Effector memory CD8-positive, alpha-beta T cell (primary cell): ENCODE measurements at places on chromosomes 16 and 17.
A peak's percentile ranks its signal among the peaks of the same experiment; 100 is the strongest.

DNA sequence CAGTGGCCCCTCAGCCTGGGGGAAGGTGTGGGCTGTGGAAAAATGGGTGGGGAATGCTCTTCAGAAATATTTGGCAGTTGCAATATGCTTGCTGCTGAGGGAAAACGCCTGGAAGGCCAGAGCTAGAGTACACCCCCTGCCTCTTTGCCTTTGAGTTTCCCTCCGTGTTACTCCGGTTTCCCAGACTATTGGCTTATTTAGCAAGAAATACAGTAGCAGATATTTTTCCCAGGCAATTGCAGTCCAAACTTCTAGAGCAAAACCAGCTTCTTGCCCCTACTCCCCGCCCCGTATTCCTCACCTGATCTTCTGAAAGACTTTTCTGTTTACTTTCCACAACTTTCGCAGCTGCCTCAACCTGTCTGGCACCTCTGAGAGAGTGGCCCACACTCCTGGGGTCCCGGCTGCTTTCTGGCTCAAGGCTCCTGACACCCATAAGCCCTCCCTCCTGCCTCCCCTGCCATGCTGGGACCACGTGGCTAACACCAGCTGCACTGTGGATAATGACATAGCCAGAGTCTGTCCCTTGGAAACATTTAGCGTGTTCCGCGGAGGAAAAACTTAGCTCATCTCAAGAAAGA, 45.8 kb upstream of the HELZ start:
- H3K27ac ChIP-seq, result peak overlapping the region; percentile 63
- peaks cover 4% of the 10 kb centered on the region for H3K36me3 ChIP-seq
- DNase-seq, result no peak
- H3K4me1 ChIP-seq, result peaks cover 4% of the 10 kb centered on the region

- no peak for DNase-seq
- peaks cover 27% of the 10 kb centered on the region for H3K4me1 ChIP-seq
- H3K27ac ChIP-seq, result no peak overlapping the region
- no peaks in the 10 kb centered on the region for H3K27me3 ChIP-seq
- H3K4me3 ChIP-seq, result no peak overlapping the region
Observed at GRCh38 chr16:88807626-88808453, 3.9 kb downstream of the APRT start.

GRCh38 chr16:57423152-57423551, 18.6 kb downstream of the CCL17 start:
- H3K4me3 ChIP-seq, result no peak overlapping the region
- no peak for DNase-seq
- H3K27ac ChIP-seq, result no peak overlapping the region

GRCh38 chr17:65914784-65915342, 277.1 kb downstream of the CEP112 start:
- peaks cover 8% of the 10 kb centered on the region for H3K4me1 ChIP-seq
- H3K4me3 ChIP-seq, result no peak overlapping the region
- H3K36me3 ChIP-seq, result no peaks in the 10 kb centered on the region
- no peak overlapping the region for H3K27ac ChIP-seq

GRCh38 chr17:17494499-17494869, 1.7 kb downstream of the RASD1 start:
- peak overlapping the region; percentile 8 for H3K4me3 ChIP-seq
- peaks cover 7% of the 10 kb centered on the region for H3K4me1 ChIP-seq
- H3K27ac ChIP-seq, result no peak overlapping the region
- no peak for DNase-seq
- peaks cover 6% of the 10 kb centered on the region for H3K27me3 ChIP-seq
- peaks cover 6% of the 10 kb centered on the region for H3K36me3 ChIP-seq

- H3K27me3 ChIP-seq, result peaks cover 11% of the 10 kb centered on the region
- H3K36me3 ChIP-seq, result no peaks in the 10 kb centered on the region
- no peak overlapping the region for H3K27ac ChIP-seq
Observed at GRCh38 chr16:8493972-8494371, 96.3 kb downstream of the TMEM114 start.

DNA sequence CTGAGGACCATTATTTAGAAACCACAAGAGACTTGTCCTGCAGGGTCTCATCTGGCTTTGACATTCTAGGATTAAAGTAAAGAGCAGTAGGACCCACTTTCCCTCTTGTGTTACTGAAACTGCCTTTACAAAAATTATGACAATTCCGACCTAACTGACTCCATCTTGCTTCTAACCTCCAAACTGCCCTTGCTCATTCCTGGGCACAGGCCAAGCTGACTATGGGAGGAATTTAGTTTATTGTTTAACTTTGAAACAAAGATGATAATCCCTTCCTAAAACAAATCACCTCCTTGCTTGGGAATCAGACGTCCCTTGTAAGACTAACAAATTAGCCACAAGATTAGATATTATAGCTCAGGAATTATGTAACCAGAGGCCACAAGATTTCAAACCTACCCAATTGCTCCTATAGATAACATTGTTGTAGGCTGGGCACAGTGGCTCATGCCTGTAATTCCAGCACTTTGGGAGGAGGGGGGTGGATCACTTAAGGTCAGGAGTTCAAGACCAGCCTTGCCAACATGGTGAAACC, 87.0 kb upstream of the FBXO47 start:
- H3K4me1 ChIP-seq, result peaks cover 11% of the 10 kb centered on the region
- no peak for DNase-seq
- no peak overlapping the region for H3K27ac ChIP-seq
- H3K27me3 ChIP-seq, result peaks cover 29% of the 10 kb centered on the region
- no peak overlapping the region for H3K4me3 ChIP-seq
- peaks cover 13% of the 10 kb centered on the region for H3K36me3 ChIP-seq

- H3K36me3 ChIP-seq, result no peaks in the 10 kb centered on the region
- H3K27ac ChIP-seq, result peak overlapping the region; percentile 87
- H3K4me1 ChIP-seq, result peaks cover 8% of the 10 kb centered on the region
- no peak for DNase-seq
- H3K4me3 ChIP-seq, result peak overlapping the region; percentile 42
- no peaks in the 10 kb centered on the region for H3K27me3 ChIP-seq
Observed at GRCh38 chr17:64441772-64442540, 7.0 kb upstream of the MILR1 start.

- H3K4me3 ChIP-seq, result peak overlapping the region; percentile 90
- H3K4me1 ChIP-seq, result peaks cover 44% of the 10 kb centered on the region
- peak overlapping the region; percentile 95 for H3K27ac ChIP-seq
- no peak for DNase-seq
Observed at GRCh38 chr16:4477966-4478365, 1.8 kb downstream of the HMOX2 start.

GRCh38 chr17:69802045-69802740, 272.8 kb upstream of the KCNJ16 start:
- no peaks in the 10 kb centered on the region for H3K4me1 ChIP-seq
- no peak overlapping the region for H3K4me3 ChIP-seq
- peaks cover 3% of the 10 kb centered on the region for H3K36me3 ChIP-seq
- no peaks in the 10 kb centered on the region for H3K27me3 ChIP-seq
